Stimulated activated CD4-positive, alpha-beta T cell treated with anti-CD3 and anti-CD28 coated beads, Interleukin-4, amount 100 ng/mL, for 4 hours (primary cell): ENCODE measurements at places on chromosomes 12 and 14.

- no peak for DNase-seq
These were observed 180.1 kb downstream of the DACT1 start for GRCh38 chr14:58817846-58818245.

DNA sequence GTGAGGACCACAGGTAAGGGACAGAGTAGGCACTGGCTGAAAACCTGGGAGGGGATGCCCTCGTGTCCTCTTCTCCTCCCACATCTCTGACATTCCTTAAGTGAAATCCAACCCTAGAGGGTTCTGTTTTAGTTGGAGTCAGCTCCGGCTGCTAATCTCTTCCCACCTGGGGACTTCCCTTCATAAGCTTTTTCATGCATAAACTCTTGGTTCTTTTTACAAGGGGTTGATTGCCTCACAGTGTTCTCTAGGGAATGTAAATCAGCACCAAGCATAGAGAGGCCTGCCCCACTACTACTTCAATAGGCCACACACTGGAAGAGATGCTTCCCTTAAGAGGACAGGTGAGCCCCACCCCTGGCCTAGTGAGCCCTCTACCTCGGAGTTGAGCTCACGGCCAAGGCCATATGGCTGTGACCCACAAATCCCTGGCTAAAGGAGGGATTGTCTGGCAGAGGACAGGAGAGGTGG, 3.2 kb upstream of the SYNDIG1L start:
- DNase-seq: no peak

DNA sequence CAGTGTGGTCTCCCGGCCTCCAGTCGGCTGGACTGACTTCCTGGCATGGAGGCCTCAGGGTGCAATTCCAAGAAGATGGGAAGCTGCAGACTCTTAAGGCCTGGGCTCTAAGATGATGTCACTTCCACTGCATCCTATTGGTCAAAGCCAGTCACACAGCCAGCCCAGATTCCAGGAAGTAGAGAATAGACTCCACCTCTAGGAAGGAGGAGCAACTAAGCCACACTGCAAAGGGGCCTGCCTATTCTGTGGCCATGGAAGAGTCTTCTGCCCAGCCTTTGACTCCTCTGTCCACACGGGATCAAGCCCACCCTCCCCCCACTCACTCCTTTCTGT, 103.9 kb upstream of the RFLNA start:
- no peak for DNase-seq

GRCh38 chr12:30531731-30532678, 163.7 kb downstream of the IPO8 start:
- DNase-seq: no peak

DNA sequence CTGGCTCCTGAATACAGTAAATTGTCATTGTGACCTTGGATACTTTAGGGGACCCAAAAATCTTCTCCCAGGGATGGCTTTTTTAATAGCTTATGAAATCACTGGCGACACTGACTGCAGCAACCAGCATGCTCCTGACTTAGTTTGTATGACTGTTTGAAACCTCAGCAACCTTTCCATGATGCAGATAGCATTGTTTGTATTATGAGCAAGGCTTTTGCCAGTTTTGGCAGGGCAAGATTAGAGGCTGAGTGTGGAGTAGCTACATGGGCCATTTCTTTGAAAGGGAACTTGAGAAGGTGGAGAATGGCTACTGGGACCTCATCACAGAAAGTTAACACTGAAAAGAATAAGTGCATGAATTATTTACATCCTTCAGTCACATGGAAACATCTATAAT, 50.9 kb downstream of the SLC4A8 start:
- DNase-seq: no peak

DNA sequence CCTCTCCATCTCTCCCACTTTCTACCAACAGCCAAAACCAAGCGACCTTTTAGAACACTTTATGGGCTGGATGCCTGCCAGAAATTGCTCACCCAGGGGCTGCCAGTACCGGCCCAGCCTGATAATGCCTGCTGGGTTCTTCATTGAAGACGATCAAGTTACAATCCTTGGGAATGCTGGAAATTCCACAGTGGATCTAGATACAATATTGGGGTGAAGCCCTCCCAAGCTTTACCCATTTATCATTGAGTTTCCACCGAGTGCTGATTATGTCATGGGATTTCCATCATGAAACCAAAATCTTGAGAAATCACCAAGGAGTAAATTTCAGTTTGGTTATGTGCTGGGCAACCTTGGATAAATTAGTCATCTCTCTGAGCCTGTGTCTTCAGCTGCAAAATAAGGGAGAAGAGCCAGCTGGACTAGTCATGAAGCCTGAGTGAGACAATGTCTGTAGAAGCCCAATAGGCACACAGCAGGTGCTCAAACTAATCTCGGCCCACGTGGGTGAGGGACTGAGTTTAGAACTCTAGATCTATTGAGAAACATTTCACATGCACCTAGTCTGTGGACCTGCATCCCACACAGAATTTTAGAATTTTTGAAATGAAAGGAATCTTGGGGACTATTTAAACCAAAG, 75.5 kb upstream of the CLMN start:
- no peak for DNase-seq

DNA sequence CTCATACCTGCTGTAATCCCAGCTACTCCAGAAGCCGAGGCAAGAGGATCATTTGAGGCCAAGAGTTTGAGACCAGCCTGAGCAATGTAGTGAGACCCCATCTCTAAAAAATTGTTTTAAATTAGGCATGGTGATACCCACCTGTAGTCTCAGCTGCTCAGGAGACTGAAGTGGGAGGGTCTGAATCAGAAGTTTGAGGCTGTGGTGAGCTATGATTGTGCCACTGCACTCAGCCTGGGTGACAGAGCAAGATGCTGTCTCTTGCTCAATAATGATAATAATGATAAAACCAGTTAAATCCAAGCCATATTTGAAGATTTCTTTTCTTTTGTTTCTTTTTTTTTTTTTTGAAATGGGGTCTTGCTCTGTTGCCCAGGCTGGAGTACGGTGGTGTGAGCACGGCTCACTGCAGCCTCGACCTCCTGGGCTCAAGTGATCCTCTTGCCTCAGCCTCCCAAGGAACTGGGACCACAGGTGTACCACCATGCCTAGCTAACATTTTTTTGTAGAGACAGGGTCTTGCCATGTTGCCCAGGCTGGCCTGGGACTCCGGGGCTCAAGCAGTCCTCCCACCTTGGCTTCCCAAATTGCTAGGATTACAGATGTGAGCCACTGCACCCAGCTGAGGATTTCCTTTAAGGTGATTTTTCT, 12.8 kb downstream of the PSMA6 start:
- no peak for DNase-seq

DNA sequence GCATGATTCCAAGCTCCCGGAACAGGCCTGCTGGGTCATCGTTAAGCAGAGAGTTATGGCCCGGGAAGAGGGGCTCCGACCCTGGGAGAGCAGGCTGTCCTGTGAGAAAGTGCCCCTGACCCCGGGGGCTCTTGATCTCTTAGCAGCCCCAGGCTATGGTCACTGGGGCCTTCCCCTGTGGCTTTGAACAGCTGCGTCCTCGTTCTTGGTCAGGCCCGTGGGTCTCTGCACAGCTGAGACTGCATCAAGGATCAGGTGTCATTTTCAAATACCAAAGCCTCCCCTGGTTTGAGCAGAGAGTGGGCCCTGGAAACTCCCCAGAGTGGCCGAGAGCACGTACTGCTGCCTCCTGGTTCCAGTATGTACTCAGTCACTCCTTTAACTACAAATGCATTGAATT, 114.8 kb downstream of the ESRRB start:
- no peak for DNase-seq

DNA sequence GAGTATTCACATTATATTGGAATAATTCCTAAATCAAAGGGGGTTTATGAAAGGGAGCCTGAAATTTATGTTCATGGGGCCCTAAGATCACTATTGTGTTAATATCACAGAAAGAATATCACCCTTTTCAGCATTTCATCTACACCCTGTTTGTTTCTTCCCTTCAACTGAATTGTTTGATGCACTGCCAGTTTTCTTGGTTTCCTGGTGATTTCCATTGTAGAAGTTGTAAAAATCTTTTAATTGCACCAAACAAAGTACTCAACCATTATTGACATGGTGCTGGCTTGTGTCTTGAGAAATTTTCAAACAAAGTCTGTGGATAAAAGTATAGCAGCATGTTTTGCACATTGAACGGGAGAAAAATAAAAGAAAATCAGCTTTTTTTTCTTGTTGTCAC, 154.8 kb upstream of the PRKD1 start:
- DNase-seq: no peak

DNA sequence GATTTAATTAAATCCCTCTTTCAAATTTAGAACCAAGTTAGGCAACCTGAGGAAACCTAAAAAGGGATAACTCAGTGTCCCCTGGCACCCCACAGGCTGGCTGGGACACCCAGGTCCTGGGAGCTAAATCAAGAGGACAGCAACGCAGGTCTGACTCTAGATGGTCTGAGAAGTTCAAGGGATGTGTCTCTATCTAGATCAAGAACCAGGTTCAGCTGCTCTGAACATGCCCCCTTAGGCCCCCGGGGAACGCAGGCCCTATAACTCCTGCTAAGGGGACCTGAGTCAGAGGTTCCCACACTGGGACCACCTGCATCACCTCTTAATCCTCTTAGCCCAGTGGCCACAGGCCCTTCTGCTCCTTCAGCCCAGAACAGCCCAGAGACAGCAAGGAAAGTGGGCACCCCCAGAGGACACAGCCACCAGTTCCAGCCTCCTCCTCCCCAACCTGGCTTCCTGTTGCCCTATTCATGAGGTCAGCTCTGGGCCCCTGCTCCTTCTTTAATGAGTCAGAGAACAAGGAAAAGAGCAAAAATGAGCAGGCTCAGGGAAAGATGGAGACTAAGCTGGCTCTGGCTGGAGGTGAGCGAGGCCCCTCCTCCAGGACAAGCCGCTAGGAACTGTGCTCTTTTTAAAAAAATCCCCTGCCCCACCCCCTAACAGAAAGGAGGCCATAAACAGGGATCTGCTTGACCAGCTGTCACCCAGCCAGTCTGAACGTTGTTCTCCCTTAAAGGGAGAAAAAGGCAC, 10.8 kb downstream of the PITPNM2 start:
- DNase-seq: no peak

DNA sequence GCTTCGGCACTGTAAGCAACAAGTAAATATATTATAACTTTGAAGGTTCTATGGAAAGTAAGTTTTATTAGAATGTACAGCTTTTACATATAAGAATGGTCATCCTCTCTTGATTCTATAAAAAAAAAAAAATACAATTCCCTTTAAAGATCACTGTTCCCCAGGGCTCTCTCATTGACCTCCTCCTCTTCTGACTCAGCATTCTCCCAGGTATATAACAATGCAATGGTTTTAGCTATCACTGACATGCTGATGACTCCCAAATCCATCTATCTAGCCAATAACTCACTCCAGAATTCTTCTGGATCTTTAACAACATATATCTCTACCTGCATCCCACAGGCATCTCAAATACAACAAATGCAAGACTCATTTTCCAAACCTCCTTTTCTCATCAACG, 62.7 kb downstream of the EEA1 start:
- DNase-seq: no peak

GRCh38 chr14:90291699-90292098, 35.3 kb downstream of the PSMC1 start:
- no peak for DNase-seq

GRCh38 chr14:104757681-104758392, 4.9 kb downstream of the SIVA1 start:
- DNase-seq: no peak

GRCh38 chr12:82097877-82098276, 260.3 kb downstream of the CCDC59 start:
- DNase-seq: no peak

DNA sequence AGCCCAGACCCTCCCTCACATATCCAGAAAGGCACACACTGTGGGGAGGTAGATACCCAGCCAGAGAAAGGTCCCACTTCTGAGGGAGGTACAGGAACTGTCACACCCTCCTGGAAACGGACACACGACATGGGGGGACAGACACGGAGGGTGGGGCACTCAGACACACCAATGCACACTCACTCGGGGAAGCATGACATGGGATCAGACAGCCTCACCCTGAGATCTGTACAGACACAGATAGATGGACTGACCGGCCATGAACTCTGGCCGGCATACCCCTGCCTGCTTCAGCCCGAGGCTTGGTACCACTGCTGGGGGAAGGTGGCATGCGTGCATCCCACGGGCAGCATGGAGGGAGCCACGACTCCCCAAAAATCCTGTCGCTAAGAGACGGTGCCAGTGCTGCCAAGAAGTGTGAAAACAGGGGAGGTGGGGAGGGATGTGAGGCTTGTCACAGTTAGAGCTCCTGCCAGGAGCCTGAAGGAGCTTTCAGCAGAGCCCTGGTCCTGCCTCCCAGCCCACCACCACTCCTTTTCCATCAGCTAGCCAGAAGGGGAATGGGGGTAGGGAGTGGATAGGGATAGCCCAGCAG, 571 bp downstream of the CPNE6 start:
- DNase-seq: no peak

DNA sequence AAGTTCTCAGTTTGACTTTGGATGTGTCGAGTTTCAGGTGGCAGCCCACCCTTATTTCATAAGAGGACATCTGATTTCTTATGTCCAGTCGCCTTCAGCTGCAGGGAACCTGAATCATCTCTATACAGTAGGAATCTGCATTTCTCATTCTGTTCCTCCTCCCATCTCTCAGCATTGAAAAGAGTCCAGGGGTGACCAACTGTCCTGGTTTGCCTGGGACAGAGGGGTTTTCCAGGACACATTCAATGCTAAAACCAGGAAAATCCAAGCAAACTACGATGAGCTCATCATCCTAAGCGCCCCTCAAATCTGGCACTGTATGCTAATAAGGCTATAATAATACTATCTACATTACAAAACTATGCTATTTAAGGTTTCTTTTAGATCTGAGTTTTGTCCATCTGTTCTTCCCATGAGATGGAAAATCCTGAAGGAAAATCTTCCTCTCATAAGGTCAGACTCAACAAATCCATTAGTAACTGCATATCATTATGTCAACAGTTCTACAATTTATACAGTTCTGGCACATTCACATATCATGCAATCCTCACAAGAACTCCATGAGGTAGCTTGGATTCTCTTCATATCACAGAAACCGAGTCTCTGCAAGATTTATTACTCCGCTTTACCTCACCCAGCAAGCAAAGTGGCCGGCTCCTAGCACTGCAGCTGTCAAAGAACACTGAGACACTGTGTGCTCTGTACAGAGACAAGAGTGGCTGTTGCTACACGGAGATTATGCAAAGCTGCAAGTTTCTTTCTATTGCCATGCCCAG, 15.6 kb upstream of the CALM1 start:
- no peak for DNase-seq
